Epithelial cell of proximal tubule (primary cell): ENCODE measurements at places on chromosomes 7 and 10. TPM values are rescaled to one million over a fixed set of nuclear protein-coding genes. Genes with fewer than 3 reads are reported as not detected.
A peak's percentile ranks its signal among the peaks of the same experiment; 100 is the strongest.

- DNase-seq, result no peak
Measured at GRCh38 chr10:59090817-59091622, 85.4 kb upstream of the PHYHIPL start.

- no peak for DNase-seq
Measured at GRCh38 chr10:71527135-71527534, 130.4 kb downstream of the CDH23 start.

DNA sequence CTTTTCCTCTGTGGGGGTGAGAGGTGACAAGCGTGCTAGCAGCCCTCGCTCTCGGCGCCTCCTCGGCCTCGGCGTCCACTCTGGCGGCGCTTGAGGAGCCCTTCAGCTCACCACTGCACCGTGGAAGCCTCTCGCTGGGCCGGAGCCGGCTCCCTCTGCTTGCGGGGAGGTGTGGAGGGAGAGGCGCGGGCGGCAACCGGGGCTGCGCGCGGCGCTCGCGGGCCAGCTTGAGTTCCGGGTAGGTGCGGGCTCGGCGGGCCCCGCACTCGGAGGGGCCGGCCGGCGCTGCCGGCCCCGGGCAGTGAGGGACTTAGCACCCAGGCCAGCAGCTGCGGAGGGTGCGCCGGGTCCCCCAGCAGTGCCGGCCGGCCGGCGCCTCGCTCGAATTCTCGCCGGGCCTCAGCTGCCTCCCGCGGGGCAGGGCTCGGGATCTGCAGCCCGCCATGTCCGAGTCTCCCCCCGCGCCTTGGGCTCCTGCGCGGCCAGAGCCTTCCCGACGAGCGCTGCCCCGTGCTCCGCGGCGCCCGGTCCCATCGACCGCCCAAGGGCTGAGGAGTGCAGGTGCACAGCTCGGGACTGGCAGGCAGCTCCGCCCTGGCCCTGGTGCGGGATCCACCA lies 352.8 kb upstream of the PODXL start:
- DNase-seq, result no peak

PDE6C gene
- total RNA-seq, result not detected in 2 replicates

- DNase-seq, result no peak
Measured at GRCh38 chr7:116363637-116364432, 135.7 kb upstream of the CAV2 start.

DNA sequence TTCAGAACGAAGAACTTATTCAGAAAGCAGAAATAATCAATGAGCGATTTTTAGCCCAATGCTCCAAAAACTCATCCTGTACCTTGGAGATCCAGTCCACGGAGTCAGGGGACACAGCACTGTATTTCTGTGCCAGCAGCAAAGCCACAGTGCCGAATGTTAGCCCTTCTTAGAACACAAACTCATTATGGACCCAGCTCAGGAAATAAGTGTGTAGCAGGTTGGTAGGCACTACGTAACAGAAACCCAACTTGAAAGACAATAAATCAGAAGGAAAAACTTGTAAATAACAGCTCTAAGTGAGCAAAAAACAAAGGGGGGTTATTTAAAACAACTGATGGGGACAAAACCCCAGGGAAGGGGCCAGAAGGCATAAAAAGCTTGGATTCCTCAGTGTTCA lies 112.0 kb upstream of the PRSS1 start:
- DNase-seq, result no peak

NEUROD6 gene
- not detected in 2 replicates for total RNA-seq

MRM2 gene
- total RNA-seq, result 26.1 and 35.7 TPM in 2 replicates

DNA sequence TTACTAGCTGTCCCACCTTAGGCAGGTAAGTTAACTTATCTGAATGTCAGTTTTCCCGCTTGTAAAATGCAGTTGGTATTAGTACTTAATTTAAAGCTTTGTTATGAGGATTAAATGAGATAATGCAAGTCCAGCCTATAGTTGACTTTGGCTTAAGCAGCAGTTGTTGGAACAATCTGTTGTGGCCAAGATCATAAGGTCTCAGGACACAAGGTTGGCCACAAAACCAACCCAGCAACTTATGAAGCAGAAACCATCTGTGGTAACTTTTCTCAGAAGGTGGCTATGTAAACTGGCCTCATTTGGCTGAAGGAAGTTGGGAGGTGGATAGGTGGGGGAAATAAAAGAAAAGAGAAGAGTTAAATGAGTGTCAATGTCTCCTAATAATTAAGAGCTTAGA lies 29.4 kb downstream of the ENTPD1 start:
- DNase-seq, result no peak

- DNase-seq, result no peak
Measured at GRCh38 chr7:131683536-131684125, 127.2 kb upstream of the PODXL start.

CCSER2 gene
- total RNA-seq, result 8.8 and 12.5 TPM in 2 replicates

DNA sequence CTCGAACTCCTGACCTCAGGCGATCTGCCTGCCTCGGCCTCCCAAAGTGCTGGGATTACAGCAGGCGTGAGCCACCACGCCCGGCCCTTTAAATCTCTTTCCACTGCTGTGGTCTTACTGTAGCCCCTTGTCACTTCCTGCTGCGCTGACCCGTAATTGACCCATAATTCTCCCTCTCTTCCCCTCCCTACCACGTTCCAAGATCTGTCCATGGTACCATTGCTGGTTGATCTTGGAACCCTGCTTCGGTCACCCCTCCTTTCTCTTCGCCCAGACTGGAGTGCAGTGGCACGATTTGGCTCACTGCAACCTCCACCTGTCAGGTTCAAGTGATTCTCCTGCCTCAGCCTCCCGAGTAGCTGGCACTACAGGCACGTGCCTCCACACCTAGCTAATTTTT lies 6.5 kb downstream of the POR start:
- no peak for DNase-seq

DNA sequence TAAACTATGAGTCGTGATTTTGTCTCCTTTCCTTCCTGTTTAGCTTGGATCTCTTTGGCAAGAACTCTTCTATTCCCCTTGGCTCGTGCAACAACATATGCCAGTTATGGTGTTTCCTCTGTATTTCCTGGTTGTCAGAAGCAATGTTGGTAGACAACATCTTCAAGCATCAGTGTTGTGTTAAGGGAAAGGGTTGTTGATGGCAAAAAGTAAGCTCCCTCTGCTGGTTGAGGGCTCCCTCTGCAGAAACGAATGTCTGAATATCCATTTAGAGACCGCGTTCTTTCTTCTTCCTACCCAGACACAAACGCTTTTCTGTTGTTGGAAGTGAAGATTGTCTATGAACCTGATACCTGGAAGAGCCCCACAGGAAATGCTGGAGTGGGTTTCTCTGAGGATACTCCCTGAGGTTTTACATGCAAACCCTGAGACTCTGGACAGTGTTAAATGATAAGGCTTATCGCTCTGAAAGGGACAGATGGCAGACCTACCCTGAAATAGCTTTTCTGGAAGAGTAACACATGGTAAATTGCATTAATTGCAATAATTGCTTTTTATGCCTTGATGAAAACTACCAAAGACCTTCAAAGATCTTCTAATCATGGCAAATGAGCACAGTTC lies 23.5 kb upstream of the C1QL3 start:
- DNase-seq, result peak; percentile 10

- DNase-seq, result no peak
Measured at GRCh38 chr7:69728304-69728703, 130.0 kb downstream of the AUTS2 start.

SDK1 gene
- total RNA-seq, result 0.75 and 2.6 TPM in 2 replicates

ADARB2 gene
- under 0.01 and 0.63 TPM in 2 replicates for total RNA-seq
